ENCODE measurements at places on chromosomes 13 and 19. TPM values are rescaled to one million over a fixed set of nuclear protein-coding genes. Genes with fewer than 3 reads are reported as not detected.
A peak's percentile ranks its signal among the peaks of the same experiment; 100 is the strongest.

The PNKP gene
- total RNA-seq = 81.3 TPM

The AMER2 gene
- 1.5 TPM for total RNA-seq

GRCh38 chr13:38590230-38590629 lies 96.6 kb upstream of the FREM2 start:
- H3K4me3 ChIP-seq = no peak overlapping the region
- H3K27me3 ChIP-seq = no peaks in the 10 kb centered on the region
- no peak overlapping the region for H3K27ac ChIP-seq
- no peaks in the 10 kb centered on the region for H3K4me1 ChIP-seq
- no peak for DNase-seq
- H3K36me3 ChIP-seq = no peaks in the 10 kb centered on the region

GRCh38 chr19:8446061-8446709 lies 1.4 kb downstream of the HNRNPM start:
- peak overlapping the region; percentile 34 for H3K27ac ChIP-seq
- peak overlapping the region; percentile 90 for H3K4me3 ChIP-seq
- peaks cover 22% of the 10 kb centered on the region for H3K4me1 ChIP-seq
- peaks cover 5% of the 10 kb centered on the region for H3K27me3 ChIP-seq
- DNase-seq = no peak

Data from glutamatergic neuron (in vitro differentiated cells).